ENCODE measurements at places on chromosomes 3 and 15.

- no peak for DNase-seq
Measured at GRCh38 chr3:39936848-39937247, 127.4 kb downstream of the MYRIP start.

GRCh38 chr3:182136008-182136910 is 424.5 kb downstream of the SOX2 start:
- no peak for DNase-seq

- no peak for DNase-seq
Measured at GRCh38 chr3:155015776-155016436, 64.2 kb upstream of the MME start.

- DNase-seq, result no peak
Measured at GRCh38 chr3:197026481-197026866, 3.1 kb downstream of the MELTF start.

DNA sequence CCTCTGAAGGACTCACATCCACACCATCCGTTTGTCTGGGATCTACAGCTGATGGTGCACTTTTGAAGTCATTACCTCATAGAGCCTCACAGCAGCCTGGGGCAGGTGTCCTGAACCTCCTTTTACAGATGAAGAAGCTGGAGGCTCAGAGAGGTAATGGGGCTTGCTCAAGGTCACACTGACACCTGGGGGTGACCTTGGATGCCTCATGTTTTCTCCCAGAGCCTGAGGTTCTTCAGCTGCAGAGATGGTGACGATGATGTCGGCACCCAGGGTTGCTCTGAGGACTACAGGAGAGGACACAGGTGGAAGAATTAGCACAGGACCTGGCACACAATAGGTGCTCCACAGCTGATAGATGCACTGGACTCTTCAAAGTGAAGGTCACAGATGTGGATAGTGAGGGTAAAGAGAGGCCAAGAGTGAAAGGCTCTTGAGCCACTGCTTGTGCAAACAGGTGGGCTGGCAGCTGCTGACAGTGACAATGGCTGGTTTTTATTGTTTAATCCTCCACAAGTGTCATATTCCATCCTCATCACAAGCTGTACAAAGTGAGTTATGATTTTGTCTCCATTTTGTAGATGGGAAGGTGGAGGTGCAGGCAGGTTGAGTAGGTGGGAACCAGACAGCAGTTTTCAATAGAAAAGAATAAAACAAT is 17.4 kb upstream of the ATP2B2 start:
- DNase-seq, result no peak

DNA sequence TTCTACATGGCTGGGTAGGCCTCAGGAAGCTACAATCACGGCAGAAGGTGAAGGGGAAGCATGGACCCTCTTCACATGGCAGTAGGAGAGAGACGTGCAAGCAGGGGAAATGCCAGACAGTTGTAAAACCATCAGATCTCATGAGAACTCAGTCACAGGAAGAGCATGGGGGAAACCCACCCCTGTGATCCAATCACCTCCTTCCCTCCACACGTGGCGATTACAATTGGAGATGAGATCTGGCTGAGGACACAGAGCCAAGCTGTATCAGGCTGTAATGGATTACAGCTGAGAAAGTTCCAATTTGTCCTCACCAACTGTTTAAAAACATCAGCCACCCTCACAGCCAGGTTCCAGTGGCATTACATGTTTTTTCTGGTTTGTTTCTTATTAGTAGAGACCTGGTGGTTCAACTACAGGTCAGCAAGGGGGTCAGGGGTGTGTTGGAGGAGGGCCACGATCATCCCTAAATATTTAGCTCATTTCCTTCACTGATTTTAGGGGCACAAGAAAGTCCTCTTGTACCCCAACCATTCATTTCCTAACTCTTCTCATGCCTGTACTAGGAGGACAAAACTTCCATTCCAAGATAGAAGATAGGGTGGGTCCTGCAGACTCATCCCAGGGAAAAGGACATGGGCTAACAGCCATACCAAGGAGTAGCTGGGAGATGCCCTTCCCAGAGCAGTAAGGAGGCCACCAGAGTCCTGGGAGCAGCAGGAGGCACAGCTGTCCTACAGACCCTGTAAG is 54.4 kb downstream of the ANXA2 start:
- DNase-seq, result no peak

DNA sequence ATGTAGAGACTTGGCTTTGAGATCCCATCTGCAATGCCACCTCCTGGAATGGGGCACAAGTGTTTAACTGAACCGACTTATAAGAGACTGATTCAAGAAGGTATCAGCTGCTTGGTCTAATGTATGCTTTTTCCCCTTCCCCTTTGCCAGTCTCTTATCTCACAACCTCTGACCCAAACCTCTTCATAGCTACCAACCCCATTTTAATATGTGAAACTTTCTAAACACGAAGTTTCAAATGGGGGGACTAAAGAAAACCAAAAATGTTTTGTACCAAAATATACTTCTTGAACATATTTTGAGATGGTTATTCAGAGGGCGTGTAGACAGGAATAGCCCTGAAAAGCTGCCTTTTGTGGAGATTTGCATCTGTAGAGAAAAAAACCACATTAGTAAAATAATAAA is 73.1 kb downstream of the OXSM start:
- DNase-seq, result no peak

DNA sequence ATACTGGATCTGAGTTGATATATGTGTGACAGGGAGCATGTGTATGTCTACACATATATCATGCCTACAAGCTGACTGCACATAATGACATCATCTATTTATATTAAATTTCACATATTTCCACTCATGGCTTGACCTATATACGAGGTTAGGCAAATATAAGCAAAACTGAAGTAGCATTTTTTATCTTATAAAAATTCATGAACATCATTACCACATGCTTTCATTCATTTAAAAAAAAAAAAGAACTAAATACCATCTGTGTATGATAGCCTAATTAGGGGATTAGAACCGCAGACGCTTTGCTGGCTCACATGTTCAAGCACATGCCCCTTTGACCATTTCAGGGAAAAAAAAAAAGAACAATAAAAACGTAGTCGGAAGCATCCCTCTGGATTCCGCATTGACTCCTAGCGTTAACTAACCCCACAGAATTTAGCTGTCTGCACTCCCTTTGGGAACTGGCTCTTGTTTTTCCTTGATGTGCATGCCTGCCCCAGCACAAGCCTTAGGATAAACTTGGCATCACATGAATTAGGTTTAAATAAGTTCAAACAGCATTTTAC is 888.4 kb downstream of the ROBO1 start:
- DNase-seq, result no peak

GRCh38 chr15:25245801-25246622 is 192.8 kb downstream of the UBE3A start:
- no peak for DNase-seq

DNA sequence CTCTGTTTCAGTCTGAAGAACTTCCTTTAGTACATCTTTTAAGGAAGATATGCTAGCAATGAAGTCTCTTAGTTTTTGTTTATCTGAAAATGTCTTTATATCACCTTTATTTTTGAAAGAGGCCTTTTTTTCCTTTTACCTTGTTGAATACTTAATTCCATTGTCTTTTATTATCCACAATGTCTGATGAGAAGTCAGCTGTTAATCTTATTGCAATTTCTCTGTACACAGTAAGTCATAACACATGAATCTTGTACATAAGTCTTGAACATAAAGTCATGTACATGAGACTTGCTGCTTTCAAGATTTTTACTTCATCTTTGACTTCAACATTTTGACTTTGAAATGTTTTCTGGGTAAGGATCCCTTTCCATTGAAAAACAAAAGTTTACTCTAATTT is 424.3 kb upstream of the ATP10A start:
- no peak for DNase-seq

DNA sequence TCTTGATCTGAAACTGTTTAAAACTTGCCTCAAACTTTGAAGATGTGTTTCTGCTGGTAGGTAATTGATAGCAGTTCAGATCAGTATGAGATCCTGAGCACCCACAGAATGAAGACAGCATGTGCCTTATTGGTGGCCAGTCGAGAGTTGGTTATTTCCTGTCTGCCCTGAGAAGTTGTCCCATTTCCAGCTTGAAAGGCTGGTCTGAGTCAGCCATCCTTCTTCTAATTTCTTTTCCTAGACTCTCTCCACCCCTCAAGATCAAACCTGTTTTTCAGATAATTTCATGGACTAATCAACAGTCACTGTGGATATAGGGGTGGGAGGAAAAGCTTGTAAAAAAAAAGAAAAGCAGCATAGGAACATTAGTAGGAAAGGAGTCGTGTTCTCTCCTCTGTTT is 464.4 kb downstream of the FOXP1 start:
- no peak for DNase-seq

GRCh38 chr3:56126632-56127031 is 341.6 kb downstream of the ERC2 start:
- DNase-seq, result no peak

GRCh38 chr3:185058796-185059195 is 94.1 kb downstream of the C3orf70 start:
- DNase-seq, result no peak

Data from esophagus squamous epithelium (tissue), 5 donors.